ENCODE measurements at places on chromosomes 16 and 17.

- DNase-seq: no peak
These were observed 257.9 kb downstream of the SOX9 start for GRCh38 chr17:72378414-72379390.

DNA sequence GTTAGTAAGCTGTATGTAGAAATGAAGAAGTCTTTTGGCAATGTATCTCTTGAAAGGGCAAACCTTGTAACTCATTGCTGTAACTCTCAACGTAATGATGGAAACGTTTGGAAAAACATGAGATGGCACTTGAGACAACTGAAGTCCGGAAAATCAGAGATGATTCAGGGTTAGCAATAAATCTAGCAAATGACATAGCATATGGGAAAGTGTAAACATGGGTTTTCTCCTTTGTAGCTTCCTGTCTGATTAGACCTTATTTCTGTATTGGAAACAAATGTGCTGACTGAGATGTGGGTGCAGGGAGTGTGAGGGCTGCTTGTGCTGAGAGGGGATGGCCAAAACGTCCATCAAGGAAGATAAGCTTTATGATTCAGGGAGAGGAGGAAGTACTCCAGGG, 110.7 kb upstream of the FAM20A start:
- no peak for DNase-seq

DNA sequence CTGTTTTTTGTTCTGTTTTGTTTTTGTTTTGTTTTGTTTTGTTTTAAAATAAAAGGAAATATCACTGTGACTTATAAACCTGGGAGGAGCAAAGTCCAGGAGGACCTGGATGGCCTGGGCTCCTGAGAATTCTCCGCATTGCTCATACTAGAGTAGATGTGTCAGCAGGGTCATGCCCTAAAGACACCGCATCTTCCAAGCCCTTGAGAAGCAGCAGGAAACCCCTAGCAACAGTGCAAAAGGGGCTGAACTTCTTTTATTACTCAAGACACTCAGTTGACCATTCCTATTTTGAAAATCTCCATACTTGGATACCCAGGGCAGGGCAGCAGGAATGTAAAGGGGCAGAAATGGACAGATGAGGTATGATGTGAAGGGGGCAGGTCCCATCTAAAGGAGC, 51.8 kb downstream of the SYT17 start:
- DNase-seq: no peak

DNA sequence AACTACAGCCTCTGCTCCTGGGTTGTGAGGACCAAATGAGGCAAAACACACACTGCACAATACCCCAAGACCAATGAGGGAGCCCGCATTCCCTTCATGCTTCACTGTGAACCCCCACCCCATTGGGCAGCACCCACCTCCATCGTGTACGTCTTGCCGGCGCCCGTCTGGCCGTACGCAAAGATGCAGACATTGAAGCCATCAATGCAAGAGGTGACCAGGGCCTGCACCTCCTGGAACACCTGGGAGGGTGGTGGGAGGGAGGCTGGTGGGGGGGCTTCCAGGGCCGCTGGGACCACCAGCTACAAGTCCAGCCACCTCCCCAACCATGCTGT, 28.4 kb downstream of the KATNB1 start:
- DNase-seq: no peak

DNA sequence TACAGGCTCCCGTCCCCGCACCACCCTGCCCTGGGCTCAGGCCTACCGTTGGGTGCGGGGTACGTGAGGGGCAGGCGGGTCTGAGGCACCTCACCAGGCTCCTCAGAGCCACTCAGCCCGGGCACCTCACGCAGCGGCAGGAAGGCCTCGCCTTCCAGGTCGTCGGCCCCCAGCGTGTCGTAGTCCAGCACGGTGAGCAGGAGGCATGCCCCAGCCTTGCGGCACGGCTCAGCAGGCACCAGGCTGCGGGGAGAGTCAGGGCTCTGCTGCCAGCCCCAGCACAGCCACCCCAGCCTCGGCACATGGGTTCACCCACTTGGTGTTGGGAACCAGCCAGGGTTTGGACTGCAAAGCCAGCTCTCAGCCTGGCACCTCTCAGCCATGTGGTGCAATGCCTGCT, 15.5 kb downstream of the UNC13D start:
- no peak for DNase-seq

GRCh38 chr17:63558441-63558840, 8.2 kb downstream of the DCAF7 start:
- DNase-seq: no peak

DNA sequence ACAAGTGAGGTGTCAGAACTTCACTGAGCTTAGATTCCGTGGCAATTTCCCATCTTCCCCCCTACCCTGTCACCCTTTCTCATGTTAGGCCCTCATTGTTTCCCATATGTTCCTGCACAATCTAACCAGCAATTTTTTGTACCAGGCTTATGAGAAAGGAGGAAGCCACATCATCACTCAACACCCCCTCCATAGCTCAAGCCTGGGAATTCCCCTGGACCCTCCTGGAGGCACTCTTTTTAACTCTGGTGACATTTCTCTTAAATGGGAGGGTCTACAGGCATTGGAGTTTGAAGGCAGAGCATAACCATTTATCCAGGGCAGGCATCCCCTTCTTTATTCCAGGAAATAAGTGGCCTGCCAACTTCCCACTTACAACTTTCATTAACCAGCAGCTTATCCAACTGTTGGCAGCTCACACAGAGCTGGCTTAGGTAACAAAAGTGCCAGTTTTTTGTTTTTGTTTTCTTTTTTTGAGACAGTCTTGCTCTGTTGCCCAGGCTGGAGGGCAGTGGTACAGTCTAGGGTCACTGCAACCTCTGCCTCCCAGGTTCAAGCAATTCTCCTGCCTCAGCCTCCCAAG, 10.4 kb upstream of the GLG1 start:
- no peak for DNase-seq

DNA sequence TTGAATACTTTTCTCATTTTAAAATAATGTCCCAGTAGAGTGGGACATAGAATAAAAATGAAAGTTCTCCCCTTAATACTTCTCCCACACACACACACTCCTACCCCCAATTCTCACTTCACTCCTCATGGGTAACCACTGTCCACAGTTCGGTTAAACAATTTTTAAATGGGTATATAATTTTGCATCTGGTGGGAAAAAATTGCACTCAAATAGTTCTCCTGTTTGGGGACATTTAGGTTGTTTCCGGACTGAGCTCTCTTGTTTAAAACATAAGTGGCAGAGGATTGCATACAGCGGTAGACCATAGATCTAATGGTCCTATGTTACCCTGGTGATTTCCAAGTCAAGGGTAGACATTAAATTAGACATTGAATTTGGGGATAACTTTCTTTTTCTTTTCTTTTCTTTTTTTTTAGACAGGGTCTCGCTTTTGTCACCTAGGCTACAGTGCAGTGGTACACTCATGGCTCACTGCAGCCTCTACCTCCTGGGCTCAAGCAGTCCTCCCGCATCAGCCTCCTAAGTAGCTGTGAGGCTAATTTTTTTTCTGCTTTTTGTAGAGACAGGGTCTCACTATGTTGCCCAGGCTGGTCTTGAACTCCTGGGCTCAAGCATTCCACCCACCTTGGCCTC, 138.3 kb downstream of the SOCS1 start:
- no peak for DNase-seq

DNA sequence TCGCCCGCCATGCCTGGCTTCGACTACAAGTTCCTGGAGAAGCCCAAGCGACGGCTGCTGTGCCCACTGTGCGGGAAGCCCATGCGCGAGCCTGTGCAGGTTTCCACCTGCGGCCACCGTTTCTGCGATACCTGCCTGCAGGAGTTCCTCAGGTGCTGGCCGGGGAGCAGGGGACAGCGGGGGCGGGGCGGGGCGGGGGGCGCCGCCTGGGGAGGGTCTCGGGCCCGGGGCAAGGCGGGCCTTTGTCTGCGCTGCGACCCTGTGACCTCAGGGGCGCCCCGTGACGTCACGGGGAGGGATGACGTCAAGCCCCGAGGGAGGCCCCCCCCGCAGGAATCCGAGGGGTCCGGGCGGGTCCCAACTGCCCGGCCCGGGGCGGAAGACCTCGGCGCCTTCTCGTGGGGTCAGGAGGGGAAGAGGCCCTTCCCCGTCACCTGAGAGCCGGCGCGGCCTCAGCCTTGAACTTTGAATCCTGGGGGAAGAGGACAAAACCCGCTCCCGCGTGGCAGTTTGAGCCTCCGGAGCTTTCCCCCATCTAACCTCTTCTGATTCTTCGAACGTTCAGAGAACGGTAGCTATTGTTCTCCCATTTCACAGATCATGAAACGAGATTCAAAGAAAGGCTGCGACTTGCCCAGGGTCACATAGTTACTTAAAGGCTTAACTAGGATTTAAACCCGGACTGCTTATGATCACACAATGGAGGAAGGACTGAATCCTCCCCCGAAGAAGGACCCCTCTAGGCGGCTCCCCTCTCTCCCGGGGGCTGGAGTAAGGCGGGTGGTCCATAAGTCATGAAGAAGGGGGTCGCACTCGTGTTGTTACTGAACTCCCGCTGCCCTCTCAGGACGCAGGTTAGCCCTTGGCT, 527 bp downstream of the TRAF4 start:
- peak; percentile 56 for DNase-seq

- DNase-seq: no peak
These were observed 18.5 kb upstream of the DOC2B start for GRCh38 chr17:199806-200545.

- DNase-seq: no peak
These were observed 10.7 kb downstream of the SGSM2 start for GRCh38 chr17:2347805-2348685.

- no peak for DNase-seq
These were observed 589.6 kb downstream of the WWOX start for GRCh38 chr16:78689028-78689427.

DNA sequence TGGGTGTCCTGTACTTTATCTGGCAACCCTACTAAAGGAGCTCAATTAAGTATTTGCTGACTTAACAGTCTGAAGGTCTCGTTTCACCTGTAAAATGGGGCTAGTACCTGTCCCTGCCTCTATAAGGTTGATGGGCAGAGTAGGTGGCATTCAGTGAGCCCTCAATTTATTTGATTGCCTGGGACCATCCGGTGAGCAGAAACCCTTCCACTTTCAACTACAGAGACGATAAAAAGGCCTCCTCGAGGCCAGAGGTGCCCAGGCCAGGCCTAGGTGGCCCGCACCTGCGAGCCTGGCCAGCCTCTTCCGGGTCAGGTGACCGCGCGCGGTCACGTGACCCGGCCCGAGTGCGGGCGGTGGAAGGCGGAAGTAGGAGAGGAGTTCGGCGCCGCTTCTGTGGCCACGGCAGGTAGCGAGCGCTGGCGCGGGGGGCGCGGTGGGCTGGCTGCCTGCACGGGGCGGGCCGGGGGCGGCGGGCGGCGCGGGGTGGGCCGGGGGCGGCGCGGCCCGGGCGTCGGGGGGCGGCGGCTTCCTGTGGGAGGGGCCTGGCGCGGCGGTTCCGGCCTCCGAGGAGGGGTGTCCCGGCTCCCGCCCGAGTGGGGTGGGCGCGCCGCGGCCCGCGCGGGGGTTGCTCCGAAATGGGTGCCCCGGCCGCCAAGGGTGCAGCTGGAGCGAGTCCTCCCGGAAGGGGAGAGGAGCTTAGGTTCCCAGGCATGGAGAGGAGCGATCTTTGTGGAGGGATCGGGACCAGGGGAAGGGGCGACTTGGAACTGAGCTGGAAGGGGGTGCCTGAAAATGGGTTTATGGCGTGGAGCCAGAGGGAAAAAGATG, at the start of gene WWP2:
WWP2 (plus strand) TSS at position 350 of the 831 bp plus-strand sequence. CDS start 24,679 bp downstream, outside the sequence.
- DNase-seq: peak; percentile 76

DNA sequence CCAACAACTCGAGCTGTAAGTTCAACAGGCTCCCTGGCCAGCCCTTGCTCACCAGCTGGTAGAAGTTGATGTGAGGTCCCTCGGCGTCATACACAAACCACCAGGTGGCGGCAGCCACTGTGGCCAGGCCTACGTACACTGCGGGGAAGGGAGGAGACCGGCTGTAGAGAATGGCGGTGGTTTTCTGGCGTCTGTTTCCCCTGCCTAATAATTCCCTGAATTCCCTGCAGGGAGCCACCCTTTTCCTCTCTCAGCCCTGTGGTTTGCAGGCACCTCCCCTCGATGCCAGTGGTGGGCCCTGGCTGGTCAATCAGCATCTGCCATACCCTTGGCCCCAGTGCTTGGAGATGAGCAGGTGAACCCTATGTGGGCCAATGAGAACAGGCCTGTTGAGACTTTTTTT, 18.9 kb upstream of the P2RX1 start:
- peak; percentile 18 for DNase-seq

DNA sequence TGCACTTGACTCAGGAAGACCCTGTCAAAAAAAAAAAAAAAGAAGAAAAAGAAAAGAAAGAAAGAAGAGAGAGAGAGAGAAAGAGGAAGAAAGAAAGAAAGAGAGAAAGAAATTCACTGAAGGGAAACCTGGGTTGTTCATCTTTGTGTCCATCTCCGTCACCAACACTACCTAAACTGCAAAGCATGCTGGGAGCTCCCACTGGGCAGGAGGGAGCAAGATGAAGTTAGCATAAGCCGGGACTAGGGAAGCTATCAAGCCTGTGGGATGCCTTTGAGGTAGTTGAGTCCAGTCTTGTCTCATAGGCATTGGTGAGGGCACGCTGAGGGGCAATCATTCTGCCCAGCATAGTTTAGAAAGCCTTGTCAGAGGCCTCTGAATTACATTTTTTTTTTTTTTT, 7.6 kb upstream of the CBFB start:
- DNase-seq: no peak

DNA sequence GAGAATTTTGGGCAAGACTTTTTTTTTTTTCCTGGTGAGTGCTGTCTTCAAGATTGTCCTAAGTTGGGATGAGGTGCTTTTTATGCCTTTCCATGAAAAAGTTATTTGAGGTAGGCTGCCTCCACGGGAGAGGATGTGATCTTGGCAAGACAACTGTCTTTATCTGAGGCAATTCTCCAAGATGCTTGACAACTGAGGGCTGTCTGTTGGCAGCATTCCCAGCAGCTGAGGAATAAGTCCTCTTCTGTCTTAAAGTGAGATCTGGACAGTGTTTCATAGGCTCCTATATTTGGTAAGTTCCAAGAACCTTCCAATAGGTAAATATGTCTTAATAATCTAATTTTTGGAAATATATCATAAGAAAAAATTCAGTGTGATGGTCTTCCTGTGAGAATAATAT, 662.0 kb downstream of the CDH11 start:
- DNase-seq: no peak

DNA sequence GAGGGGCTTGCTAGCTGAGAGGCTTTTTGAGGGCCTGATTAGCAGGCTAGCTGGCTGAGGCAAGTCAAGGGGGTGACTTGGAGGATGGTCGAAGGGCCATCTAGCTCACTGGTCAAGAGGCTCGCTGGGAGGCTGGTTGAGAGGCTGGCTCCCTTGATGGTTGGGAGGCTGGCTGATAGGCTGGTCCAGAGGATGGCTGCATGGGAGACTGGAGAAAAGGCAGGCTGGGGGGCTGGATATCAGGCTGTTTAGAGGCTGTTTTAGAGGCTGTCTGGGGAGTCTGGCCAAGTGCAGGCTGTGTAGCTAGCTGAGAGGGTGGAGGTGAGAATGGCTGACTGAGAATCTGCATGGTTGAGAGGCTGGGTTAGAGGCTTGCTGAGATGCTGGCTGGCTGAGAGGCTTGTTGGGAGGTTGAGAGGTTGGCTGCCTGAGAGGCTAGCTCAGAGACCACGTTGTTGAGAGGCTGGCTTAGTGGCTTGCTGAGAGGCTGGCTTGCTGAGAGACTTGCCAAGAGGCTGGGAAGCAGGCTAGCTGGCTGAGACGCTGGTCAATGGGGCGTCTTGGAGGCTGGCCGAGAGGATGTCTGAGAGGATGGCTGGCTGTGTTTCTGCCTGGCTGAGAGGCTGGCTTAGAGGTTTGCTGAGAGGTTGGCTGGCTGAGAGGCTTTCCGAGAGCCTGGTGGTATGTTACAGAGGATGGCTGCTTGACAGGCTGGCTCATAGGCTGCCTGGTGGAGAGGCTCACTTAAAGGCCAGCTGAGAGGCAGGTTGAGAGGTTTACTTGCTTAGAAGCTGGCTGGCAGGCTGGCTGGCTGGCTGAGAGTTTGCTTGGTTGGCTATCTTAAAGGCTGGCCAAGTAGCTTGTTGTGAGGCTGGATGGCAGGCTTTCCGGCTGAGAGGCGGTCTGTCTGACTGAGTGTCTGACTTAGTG, 36.6 kb upstream of the ACSM2B start:
- no peak for DNase-seq

All from CD4-positive, alpha-beta T cell treated with Interleukin-2 at 100 ng/mL for 4 hours (primary cell).